ENCODE measurements at places on chromosomes 3 and 15.

GRCh38 chr3:125213946-125214542 lies 1.5 kb upstream of the SLC12A8 start:
- DNase-seq, result no peak
- H3K4me3 ChIP-seq, result no peak overlapping the region
- H3K4me1 ChIP-seq, result peaks cover 11% of the 10 kb centered on the region
- H3K27me3 ChIP-seq, result peaks cover 46% of the 10 kb centered on the region
- H3K36me3 ChIP-seq, result no peaks in the 10 kb centered on the region

DNA sequence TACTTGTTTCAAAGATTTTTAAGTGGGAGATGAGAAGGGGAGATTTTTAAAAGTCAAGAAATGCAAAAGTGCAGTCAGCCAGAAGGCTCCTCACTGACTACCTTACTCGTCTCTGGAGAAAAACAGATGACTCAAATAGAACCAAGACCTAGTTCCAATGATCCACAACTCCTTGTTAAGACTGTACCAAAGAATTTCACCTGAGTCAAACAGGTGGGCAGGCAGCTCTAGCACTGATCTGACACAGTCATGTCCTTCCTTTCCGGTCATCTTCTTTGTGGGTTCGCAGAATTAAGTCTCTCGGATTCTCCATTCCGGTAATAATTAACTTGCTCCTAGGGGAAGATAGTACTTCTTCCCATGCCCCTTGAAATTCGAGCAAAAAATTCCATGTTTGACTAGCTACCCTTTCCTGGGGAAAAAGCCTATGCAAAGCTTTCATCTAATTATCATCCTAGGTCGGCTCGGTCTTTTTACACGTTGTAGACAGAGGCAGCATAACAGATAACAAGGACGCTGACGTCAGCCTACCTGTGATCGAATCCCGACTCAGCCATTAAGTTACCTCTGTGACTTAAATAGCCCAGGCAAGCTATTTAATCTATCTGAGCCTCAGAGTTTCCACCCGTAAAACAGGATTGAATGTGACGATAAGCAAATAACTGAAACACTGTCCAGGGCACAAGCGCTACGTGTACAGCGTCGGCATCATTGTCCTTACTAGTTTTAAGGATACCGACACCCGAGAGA lies 758 bp downstream of the SELENOK start:
- H3K27ac ChIP-seq, result peak overlapping the region; percentile 97
- peaks cover 48% of the 10 kb centered on the region for H3K4me1 ChIP-seq
- peak; percentile 44 for DNase-seq
- H3K27me3 ChIP-seq, result peaks cover 14% of the 10 kb centered on the region
- peaks cover 54% of the 10 kb centered on the region for H3K36me3 ChIP-seq

DNA sequence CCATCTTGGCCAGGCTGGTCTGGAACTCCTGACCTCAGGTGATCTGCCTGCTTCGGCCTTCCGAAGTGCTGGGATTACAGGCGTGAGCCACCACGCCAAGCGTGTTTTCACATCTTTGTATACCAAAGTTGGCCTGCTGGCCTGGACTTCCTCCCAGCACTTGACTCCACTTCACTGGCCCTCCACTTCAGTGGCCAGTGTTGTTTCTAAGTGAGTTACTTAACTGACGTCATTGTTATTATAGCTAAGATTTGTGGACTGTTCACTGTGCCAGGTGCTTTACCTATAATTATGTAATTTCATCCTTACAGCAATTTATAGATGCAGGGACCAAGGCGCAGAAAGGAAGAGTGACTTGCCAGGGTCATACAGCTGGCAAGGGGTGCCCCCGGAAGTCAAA lies 52.0 kb downstream of the HRH1 start:
- H3K36me3 ChIP-seq, result no peaks in the 10 kb centered on the region
- H3K4me1 ChIP-seq, result peaks cover 1% of the 10 kb centered on the region
- H3K4me3 ChIP-seq, result no peak overlapping the region
- DNase-seq, result no peak
- peaks cover 16% of the 10 kb centered on the region for H3K27me3 ChIP-seq

- peaks cover 18% of the 10 kb centered on the region for H3K27me3 ChIP-seq
- H3K4me1 ChIP-seq, result peaks cover 6% of the 10 kb centered on the region
Measured at GRCh38 chr15:39597751-39598185, 16.9 kb downstream of the THBS1 start.

DNA sequence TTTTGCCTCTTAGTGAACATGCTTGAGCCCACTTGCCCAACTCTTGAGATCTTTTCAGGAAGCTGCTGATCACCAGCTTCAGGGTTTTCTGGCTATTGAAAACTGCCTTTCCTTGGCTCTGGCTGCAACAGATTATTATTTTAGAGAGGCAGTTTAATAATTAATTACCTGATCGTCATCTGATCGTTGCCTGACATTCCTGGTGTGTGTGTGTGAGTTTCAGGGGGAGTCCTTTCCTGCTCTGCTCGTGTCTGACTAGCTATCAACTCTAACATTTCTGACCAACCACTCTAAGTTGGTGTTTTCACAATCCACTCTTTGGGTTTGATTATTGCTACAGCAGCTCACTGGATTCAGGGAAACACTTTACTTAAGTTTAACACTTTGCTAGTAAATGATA lies 84.3 kb upstream of the SPATA16 start:
- H3K4me3 ChIP-seq, result no peak overlapping the region
- no peaks in the 10 kb centered on the region for H3K36me3 ChIP-seq
- H3K27ac ChIP-seq, result no peak overlapping the region
- DNase-seq, result no peak
- no peaks in the 10 kb centered on the region for H3K27me3 ChIP-seq

DNA sequence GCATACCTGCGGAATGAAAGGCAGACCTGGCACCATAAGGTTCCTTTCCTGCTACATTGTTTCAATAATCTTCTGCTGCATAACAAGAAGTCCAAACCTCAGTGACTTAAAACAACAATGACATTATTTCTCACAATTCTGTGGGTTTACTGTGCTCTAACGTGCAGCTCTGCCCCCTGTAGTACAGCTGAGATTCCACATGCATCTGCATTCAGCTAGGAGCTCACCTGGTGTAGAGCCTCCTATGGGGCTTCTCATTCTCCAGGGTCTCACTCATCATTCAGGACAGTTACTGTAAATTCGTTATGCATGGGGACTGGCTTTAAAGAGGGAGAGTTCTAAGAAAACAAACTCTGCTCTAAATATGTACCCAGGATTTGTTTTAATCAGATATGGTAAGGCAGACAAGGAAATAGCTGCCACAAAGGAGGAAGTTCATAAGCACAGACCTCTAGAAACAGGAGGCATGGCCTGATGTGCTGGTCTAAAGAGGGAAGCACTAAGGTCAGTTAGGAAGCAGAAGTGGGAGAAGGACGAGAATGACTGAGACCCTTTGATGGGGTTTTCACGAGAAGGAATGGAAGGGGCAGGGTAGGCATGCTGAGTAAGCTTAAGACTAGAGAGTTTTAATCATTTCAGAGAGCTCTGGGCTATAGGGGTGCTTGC lies 347.0 kb downstream of the NEK10 start:
- H3K36me3 ChIP-seq, result no peaks in the 10 kb centered on the region
- H3K4me1 ChIP-seq, result no peaks in the 10 kb centered on the region
- no peak for DNase-seq
- H3K27ac ChIP-seq, result no peak overlapping the region
- H3K27me3 ChIP-seq, result no peaks in the 10 kb centered on the region
- H3K4me3 ChIP-seq, result no peak overlapping the region

DNA sequence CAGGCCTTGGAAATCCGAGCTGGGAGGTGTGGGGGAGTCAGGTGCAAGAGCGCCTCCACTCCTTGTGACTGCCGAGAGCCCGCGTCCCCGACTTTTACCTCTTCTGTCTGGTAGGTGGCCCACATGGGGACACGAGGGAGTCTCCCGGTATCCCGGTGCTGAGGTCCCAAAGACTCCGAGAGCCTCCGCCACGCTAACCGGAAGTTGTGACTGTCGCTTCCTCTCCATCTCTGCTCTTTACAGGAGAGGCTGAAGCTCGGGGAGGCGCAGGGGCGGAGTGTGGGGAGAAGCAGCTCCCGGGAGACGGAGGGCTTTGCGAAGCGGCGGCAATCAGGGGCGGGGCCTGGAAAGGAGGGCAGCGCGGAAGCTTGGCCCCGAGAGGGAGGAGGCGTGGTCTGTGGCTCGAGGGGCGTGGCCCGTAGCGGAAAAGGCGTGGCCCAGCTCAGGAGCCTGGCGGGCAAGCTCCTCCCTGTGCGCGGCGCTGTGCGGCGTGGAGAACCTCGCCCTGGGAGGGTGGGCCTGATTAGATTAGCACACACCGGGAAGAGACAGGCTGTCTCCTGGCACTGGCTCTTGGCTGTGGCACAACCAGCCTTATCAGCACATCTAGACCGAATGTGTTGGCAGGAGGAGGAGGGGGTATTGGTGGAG lies 143.9 kb downstream of the GABRB3 start:
- H3K4me1 ChIP-seq, result no peaks in the 10 kb centered on the region
- no peak overlapping the region for H3K27ac ChIP-seq
- H3K4me3 ChIP-seq, result no peak overlapping the region
- no peak for DNase-seq
- no peaks in the 10 kb centered on the region for H3K27me3 ChIP-seq
- no peaks in the 10 kb centered on the region for H3K36me3 ChIP-seq

DNA sequence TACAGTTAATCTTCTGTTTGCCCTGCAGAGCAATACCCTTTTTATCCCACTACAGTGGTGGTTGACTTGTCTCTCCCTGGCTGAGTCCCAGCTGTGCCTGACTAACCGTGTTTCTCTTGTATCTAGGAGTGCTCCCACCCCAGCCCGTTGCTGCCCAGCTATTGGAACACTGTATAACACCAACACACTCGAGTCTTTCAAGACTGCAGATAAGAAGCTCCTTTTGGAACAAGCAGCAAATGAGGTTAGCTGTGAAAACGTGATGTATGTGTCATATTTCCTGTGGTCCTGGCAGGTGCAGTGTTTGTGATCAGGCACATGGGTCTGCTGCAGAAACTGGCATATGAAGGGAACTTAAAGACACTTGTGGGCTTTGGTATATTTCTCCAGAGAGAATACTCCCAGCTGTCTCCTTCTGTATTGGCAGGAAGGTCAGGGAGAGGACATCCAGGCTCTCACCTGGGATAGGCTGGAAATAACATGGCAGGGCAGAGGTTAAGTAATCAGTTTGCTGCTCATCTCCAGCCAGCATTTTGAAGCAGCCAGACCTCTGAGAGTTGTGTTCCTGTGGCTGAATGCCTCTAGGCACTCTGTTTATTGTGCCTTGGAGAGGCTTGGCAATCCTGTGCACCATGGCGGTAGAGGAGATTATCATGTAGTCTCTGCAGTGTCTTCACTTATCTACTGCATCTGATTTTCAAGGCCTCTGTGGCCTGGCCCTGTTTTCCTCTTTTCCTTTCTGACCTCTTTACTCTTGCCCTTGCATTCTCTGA lies 34.8 kb downstream of the ATG7 start:
- H3K4me3 ChIP-seq, result no peak overlapping the region
- H3K4me1 ChIP-seq, result peaks cover 29% of the 10 kb centered on the region
- DNase-seq, result peak; percentile 27
- H3K27ac ChIP-seq, result peak overlapping the region; percentile 53

DNA sequence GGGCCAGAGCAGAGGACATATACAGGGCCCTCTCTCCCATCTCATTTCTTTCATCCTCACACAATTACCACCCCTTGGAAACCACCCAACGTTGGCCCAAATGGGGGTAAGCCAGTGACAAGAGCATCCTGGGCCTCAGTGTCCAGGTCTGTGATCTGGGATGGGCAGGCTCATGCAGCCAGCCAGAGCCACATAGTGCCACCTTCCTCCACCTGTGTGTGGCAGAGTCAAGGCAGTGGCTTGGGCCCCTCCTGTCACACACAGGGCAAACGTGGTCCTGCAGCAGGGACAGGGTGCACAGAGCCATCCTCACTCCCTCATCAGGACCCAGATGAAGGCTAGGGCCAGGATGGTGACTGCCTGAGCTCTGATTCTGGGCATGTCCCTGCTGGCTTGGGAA lies 2.3 kb upstream of the MYL3 start:
- no peak for DNase-seq
- no peaks in the 10 kb centered on the region for H3K36me3 ChIP-seq
- no peak overlapping the region for H3K4me3 ChIP-seq
- no peak overlapping the region for H3K27ac ChIP-seq
- H3K27me3 ChIP-seq, result peaks cover 2% of the 10 kb centered on the region

- H3K27ac ChIP-seq, result no peak overlapping the region
- DNase-seq, result no peak
- peaks cover 19% of the 10 kb centered on the region for H3K27me3 ChIP-seq
- H3K36me3 ChIP-seq, result no peaks in the 10 kb centered on the region
Measured at GRCh38 chr15:72797338-72797689, 13.8 kb upstream of the ADPGK start.

DNA sequence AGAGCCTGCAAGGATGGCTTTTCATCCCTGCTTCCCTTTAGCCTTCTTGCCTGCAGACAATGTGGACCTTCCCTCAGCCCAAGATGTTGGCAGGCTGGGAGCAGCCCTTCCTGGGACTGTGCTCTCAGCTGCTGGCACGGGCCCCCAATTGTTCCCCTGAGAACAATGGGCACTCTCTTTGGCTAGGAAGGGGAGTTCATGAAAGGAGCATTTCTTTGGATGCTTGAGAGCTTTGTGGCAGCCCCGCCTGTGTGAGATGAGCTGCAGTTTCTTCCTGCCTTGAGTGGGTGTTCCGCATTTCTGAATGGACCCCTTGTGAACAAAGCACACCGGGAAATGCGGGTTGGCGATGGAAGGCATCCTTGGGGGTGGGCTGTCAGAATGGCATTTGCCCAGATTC lies 35.0 kb upstream of the BSN start:
- no peaks in the 10 kb centered on the region for H3K27me3 ChIP-seq
- H3K4me3 ChIP-seq, result no peak overlapping the region
- H3K36me3 ChIP-seq, result peaks cover 17% of the 10 kb centered on the region
- DNase-seq, result no peak
- H3K27ac ChIP-seq, result no peak overlapping the region
- peaks cover 7% of the 10 kb centered on the region for H3K4me1 ChIP-seq

DNA sequence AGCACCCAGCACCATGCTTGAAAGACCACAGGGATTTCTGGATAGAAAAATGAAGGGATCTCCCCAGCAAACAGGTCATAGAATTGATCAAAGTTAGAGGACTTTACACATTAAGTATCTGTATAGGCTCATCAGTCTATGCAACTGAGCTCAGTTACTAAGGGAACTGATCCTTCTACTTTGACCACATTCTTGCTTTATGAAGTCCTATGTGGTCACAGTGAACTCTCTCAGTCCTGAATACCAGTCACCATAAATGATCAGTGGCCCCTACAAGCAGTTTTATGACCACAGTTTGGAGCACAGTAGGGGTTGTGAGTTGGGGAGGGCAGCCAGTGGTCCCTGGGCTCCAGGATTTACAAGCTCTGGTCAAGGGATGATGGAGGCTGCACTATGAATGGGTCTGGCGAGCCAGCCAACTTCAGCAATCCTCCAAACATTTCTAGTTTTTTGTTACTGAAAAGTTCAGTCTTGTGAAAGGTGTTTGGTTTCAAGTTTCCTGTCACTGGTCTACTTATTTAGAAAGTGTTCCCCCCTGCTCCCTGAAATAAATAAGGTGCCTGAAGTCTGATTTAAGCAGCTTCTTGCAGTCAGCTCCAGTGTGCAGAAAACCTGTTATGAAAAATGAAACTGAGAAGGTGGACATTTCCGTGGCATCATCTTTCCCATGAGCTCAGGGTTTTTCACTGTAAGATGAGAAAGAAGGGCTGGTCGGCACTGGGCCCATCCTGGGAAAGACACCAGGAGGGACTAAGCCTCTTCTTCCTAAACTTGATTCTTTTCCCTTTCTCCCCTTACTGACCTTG lies 75.5 kb downstream of the DAPK2 start:
- H3K27ac ChIP-seq, result peak overlapping the region; percentile 100
- H3K36me3 ChIP-seq, result no peaks in the 10 kb centered on the region
- peak overlapping the region; percentile 75 for H3K4me3 ChIP-seq
- H3K4me1 ChIP-seq, result peaks cover 39% of the 10 kb centered on the region
- no peaks in the 10 kb centered on the region for H3K27me3 ChIP-seq

Data from activated T-helper 2 cell treated with anti-CD3 and anti-CD28 coated beads, Interferon-gamma antibody, Interleukin-2, Interleukin-4, amounts not matched to agents 10 μg/mL and 5 μg/mL and 100 μg/mL, durations not matched to agents 14 hours and 24 hours and 36 hours (primary cell).